ENCODE measurements at places on chromosomes 7 and 10.

DNA sequence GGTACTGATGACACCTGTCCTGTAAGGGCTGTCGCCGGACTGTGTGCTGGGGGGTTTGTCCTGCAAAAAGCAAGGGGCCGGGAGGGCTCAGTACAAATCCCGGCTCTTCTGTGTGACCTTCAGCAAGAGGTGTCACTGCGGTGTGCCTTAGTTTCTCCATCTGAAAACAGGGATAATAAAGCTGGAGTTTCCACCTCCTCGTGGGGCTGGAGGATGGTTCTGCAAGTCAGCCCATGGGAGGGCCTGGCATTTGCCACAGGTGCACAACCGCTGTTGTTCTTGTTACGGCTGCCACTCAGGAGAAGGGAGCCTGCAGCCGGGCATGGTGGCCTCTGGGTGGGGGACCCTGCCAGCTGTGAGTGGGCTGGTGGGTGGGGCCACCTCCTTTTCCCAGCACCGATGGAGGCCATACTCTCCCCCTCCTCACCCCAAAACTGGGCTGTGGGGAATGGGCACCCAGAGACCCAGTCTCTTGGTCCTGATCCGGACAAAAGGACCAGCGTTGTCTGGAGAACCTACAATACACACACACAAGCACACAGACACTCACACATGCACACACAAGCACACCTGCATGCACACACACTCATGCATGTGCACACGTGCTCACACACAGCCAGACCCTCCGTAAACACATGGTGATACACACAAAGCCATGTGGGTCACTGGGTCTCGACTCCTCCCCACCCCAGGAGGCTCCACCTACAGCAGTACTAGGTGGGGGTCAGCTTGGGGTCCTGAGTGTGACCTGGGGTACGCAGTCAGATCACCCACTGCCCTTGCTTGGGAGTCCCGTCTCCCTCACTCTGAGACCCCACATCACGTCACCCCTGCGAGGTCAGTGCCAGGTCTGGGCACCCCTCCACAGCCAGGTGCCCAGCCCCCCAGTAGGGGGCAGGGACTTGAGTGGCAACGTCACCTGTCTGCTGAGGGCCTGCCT lies 34.1 kb downstream of the ELFN1 start:
- no peak for DNase-seq

DNA sequence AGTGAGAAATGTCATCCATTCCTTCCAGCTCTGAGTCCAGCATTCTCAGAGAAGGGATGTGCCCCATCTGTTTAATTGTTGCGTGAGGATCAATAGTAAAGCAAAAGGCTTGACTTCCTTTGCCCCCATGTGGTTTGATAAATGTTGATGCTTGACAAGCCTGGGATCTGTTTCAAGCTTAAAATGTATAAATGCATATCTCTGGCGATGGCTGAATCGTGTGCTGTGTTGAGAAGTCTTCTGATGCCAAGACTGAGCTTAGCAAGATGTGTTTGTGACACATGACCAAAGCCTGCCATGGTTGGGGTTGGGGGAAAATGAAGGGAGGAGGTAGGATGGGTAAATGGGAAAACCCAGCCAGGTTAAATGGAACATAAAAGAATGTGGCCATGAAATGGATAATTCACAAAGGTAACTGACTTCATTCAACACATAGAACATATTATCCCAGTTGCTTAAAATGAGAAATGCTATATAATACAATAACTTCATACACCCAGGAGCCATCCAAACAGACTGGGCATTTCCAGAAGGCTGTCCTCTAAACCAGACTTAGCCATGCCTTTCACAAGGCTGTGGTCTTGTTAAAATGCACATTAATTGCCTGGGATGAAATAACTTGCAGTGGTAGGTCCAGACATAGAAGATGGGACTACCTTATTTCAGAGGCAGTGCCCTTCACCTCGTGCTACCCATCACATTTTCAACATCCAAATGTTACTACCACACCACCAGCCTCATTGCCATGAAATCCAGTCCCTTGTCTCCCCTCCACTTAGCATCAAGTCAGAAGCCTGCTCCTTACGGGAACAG lies 147.3 kb upstream of the PDE1C start:
- DNase-seq = no peak

DNA sequence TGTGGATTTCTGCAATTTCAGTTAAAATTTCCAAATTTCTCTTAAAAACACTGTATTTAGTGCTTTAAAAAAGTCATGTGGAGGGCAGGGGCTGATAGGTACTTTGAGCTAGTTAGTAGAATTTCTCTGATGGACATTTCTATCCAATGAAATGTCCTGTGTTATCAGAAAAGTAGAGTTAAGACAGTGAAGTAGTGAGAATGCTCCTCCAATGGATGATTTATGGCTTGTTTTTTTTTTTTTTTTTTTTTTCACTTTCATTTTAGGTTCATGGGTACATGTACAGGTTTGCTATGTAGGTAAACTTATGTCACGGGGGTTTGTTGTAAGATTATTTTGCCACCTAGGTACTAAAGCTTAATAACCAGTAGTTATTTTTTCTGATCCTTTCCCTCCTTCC lies 55.0 kb downstream of the BTAF1 start:
- DNase-seq = no peak

DNA sequence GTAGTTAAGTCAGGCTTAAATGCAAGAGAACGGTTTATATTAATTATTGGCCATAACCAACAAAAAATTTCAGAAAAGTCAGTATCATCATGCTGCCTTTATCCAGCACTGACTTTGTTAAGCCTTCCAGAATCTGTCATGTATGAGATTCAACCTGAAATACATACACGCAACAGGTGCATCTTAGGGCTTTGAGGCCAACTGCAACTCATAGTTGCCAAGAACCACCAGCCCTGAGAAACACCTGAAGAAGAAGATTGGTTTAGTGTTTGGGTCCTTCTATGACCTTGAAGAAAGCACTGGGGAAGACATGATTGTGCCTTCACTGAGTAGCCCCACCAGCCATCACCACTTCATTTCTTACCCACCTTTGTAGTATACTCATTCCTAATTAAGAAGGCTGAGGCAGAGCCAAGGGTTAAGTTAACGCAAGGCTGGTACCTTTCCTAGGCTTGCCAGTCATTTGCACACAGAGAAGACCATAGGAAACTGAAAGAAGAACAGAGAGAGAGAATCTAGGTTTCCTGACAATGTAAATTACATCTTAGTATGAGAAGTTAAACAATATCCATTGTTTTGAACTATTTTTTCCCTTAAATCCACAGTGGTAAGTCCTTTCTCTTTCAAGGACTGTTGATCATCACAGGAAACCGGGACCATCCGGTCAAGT lies 200.1 kb upstream of the PRKCQ start:
- DNase-seq = no peak

DNA sequence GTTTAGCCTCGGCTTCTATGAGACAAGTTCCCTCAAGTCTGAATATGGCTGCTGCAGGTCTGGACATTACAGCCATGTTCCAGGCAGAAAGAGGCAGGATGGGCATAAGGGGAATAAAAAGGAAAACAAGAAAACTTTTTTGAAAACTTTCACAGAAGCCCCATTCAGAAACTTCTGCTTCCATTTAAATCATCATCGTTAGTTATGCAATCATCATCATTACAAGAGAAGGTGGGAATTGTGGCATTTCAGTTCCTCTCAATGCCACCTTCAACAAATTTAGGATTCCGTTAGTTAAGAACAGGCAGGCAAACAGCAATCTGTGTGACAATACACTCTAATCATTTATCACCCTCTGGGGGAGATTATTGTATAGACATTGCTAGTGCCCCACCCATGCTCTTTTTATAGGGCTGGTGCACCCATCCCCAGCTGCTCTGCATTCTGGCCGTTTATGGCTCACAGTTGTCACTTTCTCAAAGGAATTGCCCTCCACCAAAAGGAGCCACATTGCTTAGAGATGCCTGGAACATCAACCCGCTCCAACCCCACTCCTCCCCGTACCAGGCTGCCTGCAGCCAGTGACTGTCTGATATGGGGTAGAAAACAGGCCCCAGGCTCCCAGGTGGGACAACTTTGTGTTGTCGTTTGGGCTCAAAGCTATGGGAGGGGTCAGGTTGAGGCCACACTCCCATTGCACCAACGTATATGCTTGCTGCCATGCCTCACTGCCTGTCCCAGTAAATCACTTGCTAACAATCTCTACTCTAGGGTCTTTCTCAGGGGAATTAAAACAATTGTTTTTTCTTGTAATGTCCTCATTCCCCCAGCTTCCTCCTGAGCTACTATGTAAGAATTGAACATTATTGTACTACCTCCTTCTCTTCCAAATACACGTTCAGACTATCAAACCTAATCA lies 24.2 kb downstream of the ITGB8 start:
- no peak for DNase-seq

GRCh38 chr7:112089551-112089950 lies 116.6 kb downstream of the DOCK4 start:
- no peak for DNase-seq

GRCh38 chr7:27435461-27435860 lies 192.9 kb downstream of the EVX1 start:
- DNase-seq = no peak

- no peak for DNase-seq
Measured at GRCh38 chr7:47720141-47720906, 138.4 kb upstream of the TNS3 start.

DNA sequence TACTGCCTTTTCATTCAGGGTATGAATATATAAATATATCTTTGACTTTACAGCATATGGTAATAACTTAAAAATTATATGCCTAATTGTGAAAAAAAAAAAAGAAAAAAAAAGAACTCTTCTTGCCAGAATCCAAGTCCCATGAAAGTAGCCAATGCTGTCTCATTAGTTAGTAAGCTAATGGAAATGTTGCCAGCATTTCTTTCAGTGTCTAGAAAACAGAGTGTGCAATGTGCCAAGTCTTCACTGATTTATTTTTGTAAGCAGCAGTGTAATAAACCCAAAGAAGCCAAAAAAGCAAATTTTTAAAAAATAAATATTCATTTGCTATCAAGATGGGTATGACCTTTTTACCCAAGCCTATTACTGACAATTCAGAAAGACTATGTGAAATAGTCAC lies 31.1 kb upstream of the LRRN3 start:
- no peak for DNase-seq

DNA sequence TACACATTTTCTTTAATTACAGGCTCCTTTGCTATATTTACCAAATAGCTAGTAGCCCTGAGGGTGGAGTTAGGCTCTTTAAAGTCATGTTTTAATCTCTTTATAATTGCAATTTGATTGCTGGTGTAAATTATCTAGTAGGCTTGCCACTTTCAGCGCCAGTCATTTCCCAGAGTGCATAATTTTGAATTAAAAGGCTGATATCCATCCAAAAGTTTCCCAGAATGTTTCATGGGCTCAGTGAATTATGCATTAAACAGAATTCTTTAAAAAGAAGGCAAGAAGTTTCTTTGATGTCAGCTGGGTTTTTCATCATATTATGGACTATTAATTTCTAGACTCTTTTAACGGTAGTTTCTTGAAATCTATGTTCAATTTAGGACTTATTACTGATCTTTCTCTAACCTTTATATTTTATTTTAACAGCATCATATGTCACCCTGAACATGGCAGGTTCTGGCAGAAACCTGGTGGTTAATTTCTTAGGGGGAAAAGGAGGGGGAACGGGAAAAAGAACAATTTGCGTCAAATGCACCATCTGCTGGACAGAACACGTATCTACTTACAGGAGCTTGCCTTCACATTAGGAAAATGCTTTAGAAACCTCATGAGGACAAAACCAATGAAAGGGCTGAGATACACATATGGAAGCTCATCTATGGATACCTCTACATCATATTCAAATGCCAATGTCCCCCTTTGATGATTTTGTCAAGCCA lies 171.1 kb downstream of the GRM3 start:
- DNase-seq = no peak

- DNase-seq = no peak
Measured at GRCh38 chr10:66258693-66259092, 667.1 kb upstream of the LRRTM3 start.
